T follicular helper cell (primary cell): ENCODE measurements at places on chromosomes 16 and 17.

GRCh38 chr17:5762191-5762590, 177.9 kb upstream of the NLRP1 start:
- no peak for DNase-seq

GRCh38 chr17:40963838-40964237, 2.9 kb downstream of the KRT39 start:
- DNase-seq: no peak

- no peak for DNase-seq
Observed at GRCh38 chr16:252366-253337, 18.0 kb downstream of the FAM234A start.

DNA sequence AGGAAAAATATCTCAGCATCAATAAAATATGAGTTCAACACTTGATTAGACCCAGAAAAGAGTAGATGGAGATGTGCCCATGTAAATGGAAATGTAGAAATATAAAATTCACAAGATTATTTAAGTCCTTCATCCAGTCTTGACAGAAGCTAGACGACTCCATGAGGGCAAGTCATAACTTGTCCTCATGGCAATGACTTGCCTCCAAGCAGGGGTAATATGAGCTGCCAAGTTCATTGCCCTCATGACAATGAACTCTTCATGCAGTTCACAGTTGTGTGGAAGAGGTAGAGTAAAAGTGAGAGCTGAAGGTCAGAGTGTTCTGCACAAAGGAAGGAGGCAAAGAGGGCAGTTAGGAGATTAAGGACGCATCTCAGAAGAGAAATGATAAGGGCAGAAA, 22.3 kb downstream of the CDH11 start:
- no peak for DNase-seq
